H4 (cell line): ENCODE measurements at places on chromosomes 16 and 17. TPM values are rescaled to one million over a fixed set of nuclear protein-coding genes. Genes with fewer than 3 reads are reported as not detected.

The KRT39 gene
- total RNA-seq: 0.18 TPM in 1 of 2 replicates, not detected in the other

The KRTAP4-3 gene
- total RNA-seq: not detected in 2 replicates

The KRTAP1-5 gene
- total RNA-seq: 0.27 TPM in 1 of 2 replicates, not detected in the other

The CAVIN1 gene
- 53.8 and 69.6 TPM in 2 replicates for total RNA-seq

The MCRIP1 gene
- total RNA-seq: 13.7 and 14.9 TPM in 2 replicates

The FADS6 gene
- not detected in 2 replicates for total RNA-seq

The EPN3 gene
- not detected in 2 replicates for total RNA-seq
